ENCODE measurements at places on chromosomes 5 and 9.

DNA sequence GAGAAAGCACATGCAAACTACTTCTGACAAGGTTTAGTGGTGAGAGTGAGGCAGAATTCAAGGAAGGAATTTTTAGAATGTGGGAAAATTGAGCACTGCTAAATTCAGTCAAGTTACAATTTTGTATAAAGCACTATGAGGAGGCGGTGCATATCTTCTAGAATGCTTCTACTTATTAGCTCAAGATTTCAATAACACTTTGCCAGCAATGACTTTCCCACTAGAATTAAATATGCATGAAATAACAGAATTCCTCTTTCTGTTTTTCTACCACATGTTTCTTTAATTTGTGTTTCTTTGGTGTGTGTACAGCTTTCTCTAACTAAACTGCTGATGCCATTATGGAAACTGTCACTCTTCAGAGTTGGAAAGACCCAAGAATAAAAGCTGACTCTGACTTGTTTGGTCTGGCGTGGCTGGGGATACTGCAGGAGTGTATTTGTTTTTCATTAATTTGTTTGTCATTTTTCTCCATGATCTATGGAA is 163.5 kb downstream of the ARSB start:
- no peak for DNase-seq

GRCh38 chr5:59348189-59348588 is 545.3 kb downstream of the PDE4D start:
- no peak for DNase-seq

- no peak for DNase-seq
These were observed 16.7 kb downstream of the TJP2 start for GRCh38 chr9:69190863-69191181.

DNA sequence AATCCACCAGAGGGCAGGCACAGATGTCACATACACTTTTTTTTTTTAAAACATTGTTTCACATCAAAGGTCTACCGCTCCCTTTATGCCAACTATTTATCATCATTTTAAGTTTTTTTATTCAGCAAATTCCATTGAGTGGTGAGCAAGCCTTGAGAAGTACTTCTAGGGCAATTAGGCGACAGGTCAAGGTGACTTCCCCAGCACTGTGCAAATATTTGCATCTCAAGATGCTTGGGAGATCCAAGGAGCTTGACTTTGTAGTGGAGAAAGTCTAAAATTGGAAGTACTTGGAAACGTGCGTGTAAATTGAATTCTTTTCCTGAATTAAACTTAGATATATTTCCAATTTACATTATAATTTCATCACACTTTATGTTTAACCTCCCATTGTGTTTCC is 211.1 kb downstream of the ICE1 start:
- DNase-seq = no peak

DNA sequence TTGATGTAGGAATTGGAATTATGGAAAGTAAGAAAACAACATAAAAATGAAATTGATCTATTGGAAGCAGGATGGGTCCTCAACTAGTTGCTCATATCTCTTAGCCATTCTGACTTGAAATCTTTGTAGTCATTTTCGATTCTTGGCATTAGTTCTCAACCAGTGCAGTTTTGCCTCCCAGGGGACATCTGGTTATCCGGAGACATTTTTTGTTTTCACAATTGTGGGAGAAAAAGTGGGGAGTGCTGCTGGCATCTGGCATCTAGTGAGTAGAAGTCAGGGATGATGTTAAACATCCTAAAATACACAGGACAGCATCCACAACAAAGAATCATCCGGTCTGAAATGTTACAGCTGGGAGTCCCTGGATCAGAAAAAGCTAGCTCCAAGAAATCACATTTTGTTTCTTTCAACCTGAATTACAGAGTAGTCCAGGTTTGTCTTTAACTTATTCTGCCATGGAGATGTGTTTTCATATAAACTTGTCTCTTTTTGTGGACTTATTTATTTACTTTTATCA is 74.9 kb downstream of the FBXL7 start:
- DNase-seq = no peak

GRCh38 chr5:124651663-124652513 is 94.6 kb downstream of the ZNF608 start:
- DNase-seq = no peak

GRCh38 chr5:1180841-1181271 is 20.5 kb upstream of the SLC6A19 start:
- no peak for DNase-seq

Measured in astrocyte of the cerebellum (primary cell).